ENCODE measurements at places on chromosomes 16 and 17.

DNA sequence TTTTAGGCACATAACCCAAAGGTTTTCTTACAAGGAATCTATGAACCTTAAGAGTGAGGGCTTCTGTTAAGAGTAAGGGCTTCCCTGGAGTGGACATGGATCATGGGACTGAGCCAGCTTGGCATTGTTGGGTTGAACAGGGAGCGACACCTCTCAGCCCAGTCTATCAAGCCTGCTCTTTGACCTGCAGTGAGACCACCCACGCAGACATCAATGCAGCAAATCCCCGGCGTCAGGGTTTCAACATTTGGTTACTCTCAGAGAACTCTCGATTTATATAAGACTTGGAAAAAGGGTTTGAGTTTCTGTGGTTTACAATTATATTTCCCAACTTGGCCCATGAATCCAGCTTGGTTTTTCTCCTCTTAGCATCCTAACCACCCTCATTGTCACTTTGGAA is 299.9 kb downstream of the WWOX start:
- DNase-seq = no peak

DNA sequence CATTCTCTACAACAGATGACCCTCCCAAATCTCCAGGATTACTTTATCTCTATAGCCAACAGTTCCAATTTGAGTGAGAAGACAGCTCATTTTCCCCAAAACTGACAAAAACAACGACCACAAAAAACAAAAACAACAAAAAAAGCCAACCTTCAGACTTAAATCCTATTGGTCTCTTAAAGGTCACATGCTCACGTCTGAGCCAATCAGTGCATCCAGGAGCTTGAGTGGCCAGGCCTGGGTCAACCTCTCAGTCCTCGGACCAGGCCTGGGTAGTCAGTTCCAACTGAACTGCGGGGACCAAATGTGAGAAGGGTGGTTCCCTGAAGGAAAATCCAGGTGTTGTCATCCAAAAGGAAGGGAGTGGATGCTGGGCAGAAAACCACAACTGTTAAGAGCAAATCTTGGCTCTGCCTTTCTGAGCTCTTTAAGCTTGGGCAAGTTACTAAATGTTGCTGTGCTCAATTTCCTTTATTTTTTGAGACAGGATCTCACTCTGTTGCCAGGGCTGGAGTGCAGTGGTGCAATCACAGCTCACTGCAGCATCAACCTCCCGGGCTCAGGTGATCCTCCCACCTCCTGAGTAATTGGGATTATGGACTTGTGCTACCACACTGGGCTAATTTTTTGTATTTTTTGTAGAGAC is 43.0 kb upstream of the MSI2 start:
- no peak for DNase-seq

DNA sequence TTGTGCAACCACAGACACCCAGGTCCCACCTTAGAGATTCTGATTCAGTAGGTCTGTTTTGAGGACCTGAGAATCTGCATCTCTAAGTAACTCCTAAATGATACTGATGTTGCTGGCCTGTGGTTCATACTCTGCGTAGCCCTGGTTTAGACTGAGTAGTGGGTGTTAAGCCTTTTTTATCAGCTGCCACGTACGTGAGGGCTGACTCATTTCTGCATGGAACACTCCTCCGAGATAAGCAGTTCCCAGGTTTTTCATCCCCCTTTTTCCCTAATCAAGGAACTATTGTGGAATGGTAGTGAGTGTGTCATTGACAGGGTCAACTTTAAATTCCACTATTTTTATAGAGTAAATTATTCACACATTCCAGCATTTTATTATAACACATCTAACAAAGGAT is 26.1 kb downstream of the CDRT4 start:
- DNase-seq = no peak

GRCh38 chr16:57564571-57565270 is 22.3 kb downstream of the ADGRG5 start:
- DNase-seq = no peak

DNA sequence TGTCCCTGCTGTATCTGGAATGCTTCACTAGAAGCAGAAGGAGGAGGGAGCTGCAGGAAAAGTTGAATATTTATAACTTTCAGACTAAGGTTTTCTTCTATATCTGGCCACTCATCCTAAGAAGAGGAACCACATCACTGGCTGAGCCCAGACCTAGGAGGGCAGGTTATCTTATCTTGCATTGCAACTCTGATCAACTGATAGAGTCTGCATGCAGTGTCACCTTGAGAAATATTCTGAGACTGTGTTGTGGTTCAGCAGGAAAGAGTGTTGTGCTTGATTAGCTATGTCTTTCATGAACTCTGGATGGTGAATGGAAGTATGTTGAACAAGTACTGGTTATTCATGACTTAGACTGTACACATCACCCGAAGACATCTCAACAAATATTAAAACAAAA is 460.0 kb downstream of the TOX3 start:
- DNase-seq = no peak

GRCh38 chr16:1991135-1991551 is 1.4 kb downstream of the SYNGR3 start:
- DNase-seq = no peak

DNA sequence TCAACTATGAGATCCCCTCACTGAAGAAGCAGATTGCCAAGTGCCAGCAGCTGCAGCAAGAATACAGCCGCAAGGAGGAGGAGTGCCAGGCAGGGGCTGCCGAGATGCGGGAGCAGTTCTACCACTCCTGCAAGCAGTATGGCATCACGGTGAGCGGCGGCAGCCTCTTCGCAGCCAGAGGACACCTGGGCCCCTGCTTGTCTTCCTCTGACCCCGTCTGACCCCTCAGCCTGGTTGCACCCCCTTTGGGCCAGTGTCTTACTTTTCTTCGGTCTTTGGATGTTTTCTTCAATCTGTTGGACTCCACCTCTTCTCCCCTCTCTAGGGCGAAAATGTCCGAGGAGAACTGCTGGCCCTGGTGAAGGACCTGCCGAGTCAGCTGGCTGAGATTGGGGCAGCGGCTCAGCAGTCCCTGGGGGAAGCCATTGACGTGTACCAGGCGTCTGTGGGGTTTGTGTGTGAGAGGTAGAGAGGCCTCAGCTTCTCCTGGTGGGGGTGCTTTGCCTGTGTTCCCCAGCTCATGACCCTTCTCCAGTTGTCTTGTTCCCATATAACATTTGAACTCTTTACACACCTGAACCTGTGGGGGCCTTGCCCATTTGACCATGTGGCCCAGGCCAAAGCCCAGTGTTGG is 4.4 kb downstream of the CDK5RAP3 start:
- no peak for DNase-seq

DNA sequence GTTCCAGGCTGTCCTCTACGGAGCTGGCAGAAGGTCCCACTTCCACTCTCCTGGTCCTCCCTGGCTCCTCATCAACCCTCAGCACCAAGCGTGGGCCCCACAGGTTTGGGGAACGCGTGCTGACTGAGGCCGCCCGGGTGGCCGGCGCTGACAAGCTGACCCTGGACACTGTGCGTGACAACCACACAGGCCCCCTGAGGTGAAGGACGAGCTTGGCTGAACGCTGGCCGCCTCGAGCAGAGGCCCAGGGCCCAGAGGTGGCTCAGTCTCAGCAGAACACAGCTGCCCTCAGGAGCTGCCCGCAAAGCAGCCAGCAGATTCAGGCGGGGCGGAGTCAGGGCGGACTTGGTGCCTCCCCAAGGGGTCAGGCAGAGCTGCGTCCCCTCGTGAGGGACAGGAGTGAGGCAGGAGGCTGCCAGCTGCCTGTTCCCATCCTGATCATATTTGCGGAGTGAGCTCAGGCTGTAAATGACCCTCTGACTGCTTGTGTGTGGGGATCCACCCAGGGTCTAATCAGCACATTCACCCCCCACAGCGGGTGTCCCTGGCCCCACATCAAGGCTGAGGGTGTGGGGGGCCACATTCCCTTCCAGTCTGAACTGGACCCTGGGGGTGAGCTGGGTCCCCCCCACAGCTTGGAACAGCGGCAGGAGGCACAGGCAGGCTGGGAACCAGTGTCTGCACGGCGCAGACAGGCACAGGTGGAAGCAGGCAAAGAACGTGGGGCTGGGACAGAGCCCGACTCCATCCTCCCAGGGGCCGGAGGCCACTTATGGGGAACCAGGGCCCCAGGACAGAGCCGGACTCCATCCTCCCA is 105.1 kb upstream of the METRNL start:
- no peak for DNase-seq

DNA sequence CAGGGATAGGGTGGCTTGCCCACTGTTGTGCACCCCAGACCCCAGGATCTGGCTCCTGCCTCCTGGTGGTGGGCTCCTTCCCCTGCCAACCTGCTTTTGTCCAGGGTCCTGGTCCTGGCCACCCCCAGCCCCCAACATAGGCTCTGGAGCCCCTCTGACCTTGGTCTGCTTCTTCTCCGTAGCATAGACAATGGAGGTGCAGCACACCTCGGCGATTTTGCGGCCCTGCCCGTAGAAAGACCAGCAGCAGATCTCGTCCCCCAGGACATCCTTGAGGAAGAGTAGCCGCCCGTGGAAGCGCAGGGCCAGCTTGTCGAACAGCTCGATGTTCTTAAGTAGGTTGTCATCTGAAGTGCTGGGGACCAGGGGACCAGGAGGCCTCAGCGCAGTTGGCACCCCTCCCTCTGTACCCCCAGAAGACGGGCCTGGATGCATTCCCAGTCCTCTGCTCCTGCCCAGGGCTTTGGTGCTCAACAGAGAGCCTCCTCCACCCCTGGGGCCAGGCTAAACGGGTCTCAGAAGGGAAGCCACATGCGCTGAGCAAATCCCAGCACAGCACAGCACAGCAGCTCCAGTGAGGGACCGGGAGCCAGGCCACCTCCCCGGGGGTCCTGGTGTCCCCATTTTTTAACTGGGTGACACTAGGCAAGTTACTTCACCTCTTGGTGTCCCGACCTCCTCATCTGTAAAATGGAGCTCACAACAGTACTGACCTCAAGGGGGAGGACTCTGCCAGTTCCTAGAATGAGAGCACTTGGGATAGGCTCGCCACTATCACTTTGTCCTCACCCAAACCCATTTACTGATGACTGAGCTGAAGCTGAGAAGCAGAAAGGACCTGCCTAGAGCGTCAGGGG is 10.8 kb downstream of the ASPHD1 start:
- no peak for DNase-seq

DNA sequence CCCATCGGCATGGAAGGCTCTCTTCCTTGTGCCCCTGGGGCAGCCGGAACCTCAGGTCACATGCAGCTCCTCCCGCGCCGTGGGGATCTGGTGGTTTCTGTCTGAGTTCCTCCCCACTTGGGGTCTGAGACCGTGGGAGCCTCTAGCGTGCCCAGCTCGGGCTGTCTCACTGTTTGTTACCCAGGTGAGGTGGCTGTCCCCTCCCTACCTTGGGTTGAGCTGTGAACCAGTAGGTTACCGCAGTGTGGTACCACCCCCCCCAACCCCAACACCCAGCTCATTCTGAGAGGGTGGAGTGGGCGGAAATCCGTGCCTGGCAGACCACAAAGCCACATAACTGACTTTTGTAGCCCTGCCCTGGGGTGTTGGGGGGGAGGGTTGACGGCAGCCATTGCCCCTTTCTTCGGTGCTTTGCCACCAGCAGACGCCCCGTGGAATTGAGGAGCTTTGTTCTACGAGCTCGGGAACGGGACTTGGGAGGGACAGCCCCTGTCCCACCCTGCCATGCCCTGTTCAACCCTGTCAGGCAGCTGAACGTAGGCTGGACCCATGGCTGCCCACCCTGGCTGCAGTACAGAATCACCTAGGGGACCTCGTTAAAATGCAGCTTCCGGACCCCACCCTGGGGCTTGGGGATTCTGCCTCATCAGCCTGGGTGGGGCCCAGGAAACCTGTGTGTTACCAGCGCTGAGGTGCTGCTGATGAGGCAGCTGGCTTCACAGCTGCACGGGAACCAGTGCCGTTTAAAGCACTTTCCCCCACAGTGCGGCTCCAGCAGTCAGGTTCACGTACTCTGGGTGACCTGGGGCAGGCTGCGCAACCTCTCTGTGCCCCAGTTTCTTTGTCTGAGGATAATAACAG is 18.5 kb downstream of the RAP1GAP2 start:
- no peak for DNase-seq

GRCh38 chr17:5883775-5884665 is 186.2 kb upstream of the WSCD1 start:
- DNase-seq = no peak

GRCh38 chr17:9905902-9906301 is 831 bp upstream of the RCVRN start:
- peak; percentile 15 for DNase-seq

DNA sequence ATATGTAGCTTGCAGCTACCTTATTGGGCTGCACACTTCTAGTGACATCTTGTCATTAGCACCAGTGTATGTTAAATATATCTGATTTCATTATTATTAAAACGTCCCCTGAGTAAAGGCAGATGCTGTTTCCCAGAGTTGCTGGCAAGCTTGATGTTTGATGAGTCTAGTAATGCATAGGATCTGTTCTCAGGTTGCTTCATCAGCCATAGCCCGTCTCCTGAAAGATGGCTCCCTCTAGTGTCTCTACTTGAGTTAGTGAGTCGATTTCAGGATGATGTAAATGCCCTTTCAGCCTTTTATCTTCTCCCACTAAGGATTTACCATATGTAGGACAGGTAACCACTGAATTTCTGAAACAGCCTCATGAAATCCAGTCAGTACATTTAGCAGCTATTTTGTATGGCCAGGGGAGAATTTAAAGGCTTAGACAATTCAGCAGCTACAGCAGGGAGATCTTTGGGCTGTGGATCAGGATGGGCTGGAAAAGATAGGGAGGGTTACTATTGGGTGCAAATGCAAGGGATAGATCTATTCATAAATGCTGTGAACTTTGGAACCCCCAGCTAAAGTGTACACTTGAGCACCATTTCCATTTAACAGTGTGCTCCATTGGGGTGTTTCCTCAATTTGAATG is 376.3 kb downstream of the CNTNAP4 start:
- no peak for DNase-seq

GRCh38 chr16:10756574-10756973 is 12.9 kb downstream of the NUBP1 start:
- no peak for DNase-seq

DNA sequence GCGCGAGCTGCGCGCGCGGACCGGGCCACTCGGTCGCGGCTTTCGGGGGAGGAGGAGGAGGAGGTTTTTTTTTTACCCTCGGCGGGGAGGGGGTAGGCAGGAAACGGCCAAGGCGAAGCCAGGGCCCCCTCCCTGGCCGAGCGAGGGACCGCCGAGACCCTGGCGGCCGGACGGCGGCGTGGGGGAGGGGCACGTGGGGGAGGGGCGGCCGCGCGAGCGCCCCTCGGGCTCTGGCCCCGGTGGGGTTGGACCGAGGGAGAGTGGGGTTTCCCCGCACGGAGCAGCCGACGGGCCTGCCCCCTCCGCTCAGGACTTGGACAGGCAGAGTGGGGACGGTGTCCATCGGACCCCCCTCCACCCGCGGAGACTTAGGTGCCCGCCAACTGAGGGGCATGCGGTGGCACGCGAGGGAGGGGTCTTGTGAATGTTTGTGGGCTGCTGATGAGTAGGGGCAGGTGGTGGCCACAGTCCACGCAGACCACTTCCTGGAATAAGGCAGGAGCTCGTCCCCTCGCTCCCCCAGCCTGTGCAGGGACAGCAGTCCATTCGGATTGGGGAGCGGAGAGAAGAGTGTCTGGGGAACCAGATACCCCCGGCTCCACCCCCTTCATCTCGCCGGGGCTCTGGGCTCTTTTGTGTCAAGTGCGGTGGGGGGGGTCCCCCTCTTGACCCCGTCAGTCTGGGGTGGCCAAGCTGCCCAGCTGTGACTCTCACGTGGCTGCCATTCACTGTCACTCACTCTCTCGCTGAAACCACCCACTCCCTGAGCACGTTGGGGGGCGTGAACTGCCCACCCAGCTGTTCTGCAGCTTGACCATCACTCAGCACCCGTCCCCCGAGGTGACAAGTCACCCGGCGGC is 3.0 kb upstream of the CHD3 start:
- peak; percentile 67 for DNase-seq

GRCh38 chr17:4708436-4708835 is 2.0 kb upstream of the ARRB2 start:
- no peak for DNase-seq

GRCh38 chr17:41518789-41519449 is at the start of gene KRT15:
Gene KRT15 (minus strand): TSS chr17:41518890. CDS start chr17:41518827, 63 bp downstream.
- DNase-seq = no peak

All from HuH-7.5 (cell line).